ENCODE measurements at places on chromosomes 16 and 17.

DNA sequence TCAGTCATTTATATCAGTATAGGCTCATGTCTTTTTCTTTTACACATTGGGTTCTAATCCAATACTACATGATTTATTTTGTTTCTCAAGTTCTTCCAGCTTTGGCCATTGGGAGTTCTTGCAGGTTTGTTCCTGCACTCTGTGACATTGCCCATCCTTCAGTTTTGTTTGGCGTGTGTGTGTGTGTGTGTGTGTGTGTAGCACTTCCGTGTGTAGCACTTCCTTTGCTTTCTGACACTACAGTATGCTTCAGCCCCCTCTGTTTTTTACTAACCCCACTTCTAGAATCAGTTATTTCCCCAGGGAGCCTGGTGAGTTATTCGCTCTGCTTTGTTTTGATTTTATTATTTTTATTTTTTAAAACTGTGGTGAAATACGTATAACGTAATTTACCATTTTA is 75.6 kb upstream of the LGALS9 start:
- DNase-seq = no peak

- peak; percentile 98 for DNase-seq
Measured at GRCh38 chr17:58328195-58329034, at the start of gene TSPOAP1. TSPOAP1 (minus strand) TSS chr17:58328795; CDS start chr17:58327920, 875 bp downstream.

- DNase-seq = peak; percentile 47
Measured at GRCh38 chr17:8012996-8013640, 10.7 kb downstream of the GUCY2D start.

DNA sequence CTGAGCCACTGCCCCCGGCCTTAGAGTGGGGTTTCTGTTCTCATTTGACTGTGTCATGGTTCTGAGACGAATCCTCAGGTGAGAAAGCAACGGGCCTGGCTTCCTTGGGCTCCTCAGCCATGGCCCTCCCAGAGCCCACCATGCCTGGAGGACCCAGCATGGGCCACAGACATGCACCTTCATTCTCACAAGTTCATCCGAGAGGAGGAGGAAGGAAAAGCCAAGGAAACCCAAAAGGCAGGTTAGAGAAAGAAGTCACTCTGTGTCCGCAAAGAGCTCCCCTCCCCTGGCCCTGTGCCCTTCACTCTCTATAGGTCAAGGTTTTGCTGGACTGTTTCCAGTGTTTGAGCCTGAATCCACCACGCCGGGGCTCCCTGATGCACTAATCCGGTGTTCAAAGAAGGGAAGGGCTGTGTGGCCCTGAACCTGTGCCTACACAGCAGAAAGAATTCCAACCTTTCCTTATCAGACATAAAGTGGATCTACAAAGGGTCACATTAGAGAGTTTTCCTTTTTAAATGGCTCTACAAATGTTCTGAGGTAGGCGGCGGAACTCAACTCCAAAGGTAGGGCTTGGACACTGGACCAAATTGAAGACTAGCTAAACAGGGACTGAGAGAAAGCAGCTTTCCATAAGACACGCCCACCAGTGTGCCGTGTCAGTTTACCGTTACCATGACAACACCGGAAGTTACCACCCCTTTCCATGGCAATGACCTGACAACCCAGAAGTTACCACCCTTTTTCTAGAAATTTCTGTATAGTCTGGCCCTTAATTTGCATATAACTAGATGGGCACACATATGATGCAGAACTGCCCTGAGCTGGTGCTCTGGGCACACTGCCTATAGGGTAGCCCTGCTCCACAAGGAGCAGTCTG is 15.9 kb upstream of the PECAM1 start:
- DNase-seq = peak; percentile 87

DNA sequence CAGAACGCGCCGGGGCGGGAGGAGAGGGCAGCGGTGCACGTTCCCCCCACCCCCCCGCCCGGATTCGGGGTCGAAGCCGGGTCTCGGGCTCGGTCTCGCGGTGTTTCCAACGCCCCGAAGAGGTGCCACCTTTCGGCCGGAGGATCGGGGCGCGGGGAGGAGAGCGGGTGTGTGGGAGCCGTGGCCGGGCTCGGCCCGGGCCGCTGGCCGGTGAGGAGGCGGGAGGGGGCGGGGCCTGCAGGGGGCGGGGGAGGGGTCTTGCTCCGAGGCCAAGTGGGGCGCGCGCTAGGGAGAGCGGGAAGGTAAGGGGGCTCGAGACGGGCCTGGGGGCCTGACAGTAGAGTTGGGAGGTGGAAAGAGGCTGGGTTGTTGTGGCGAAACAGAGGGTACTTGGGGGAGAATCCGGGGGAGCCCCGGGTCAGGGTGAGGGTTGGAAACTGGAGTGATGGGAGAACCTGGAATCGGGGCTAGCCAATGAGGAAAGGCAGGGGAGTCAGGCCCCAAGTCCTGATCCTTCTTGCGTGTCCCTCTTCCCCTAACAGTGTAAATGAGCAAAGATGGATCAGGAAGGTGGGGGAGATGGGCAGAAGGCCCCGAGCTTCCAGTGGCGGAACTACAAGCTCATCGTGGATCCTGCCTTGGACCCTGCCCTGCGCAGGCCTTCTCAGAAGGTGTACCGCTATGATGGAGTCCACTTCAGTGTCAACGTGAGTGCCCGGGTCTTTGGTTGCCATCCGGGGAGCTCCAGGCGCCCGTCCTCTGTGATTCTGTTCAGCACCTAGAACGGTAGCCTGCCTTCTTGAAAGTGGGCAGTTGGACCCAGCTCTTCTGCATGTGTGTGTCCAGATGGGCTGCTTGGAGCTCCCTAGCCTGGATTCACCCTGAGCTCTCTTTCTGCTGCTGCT is 873 bp downstream of the SETD1A start:
- peak; percentile 80 for DNase-seq

GRCh38 chr16:50467559-50467942 is 80.6 kb upstream of the NKD1 start:
- DNase-seq = no peak

DNA sequence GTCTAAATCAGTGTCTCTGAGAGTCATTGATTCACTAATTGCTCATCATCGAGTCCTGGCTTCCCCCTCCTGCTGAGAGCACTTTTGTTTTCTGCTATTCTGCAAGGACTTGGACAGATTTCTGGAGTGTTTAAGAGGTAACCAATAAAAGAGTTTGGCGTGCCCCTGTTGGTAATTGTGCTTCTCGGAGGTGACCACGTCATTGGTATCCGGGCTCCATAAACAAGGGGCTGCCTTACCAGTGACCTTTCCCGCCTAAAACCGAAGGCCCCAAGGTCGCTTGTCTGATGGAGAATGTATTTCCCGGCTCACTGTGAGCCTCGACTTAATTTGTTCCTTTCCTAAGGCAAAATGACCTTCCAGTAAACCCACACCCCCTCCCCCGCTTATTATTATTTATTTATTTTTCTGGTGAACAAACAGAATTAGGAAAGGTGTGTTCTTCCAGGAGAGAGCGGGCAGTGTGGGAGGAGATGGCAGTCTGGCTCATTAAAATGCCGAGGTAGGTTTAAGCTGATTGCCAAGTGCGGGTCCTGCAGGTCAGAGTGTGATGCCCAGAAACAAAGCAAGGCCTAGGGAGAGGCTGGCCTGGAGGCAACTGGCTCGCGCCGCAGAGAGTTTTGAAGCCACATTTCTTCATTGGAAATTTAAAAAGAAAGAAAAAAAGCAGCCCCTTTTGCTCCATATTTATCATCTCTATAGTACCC is 30.2 kb downstream of the MSI2 start:
- no peak for DNase-seq

DNA sequence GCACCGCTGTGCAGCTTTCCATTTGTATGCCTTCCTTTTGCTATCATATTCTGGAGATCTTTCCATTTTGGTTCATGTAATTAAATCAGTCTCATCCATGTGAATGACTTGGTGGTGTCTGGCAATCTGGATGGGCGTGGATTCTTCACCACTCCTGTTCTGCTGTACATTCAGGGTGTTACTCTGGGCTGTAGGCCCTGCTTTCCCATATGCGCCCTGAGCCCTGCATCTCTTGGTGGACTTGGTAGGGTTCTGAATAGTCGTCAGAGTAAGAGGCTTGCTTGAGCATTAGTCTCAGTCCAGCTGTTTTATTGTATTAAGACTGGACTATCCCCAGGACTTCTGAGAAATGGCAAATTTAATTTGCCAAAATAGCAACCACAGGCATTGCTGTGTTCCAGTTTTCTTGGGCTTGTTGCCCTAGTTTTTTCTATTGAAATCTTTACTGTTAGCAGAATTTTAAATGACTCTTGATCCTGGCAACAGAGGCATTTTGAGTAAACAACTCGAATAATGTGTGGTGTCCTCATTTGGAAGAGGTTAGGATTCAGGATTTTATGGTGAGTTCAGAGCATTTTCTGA is 14.9 kb downstream of the BANP start:
- DNase-seq = no peak

DNA sequence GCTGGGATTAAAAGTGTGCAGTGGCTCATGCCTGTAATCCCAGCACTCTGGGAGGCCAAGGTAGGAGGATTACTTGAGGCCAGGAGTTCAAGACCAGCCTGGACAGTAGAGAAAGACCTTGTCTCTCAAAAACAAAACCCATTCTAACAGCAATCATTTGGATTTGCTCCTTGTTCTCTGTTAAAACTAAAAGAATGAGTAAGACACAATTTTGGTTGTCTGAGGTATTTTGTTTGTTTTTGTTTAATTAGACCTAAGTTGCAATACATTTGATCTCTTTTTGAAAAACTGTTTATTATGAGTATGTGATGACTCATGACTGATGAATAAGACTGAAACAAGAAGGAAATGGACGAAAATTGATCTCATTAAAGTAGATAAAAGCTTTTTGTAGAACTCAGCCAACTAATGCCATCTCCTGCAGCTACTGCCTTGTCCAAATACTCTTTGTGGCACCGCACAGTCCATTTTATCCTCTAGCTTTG is 29.0 kb downstream of the GLG1 start:
- no peak for DNase-seq

- DNase-seq = peak; percentile 59
Measured at GRCh38 chr17:3921006-3921405, 4.7 kb upstream of the P2RX1 start.

DNA sequence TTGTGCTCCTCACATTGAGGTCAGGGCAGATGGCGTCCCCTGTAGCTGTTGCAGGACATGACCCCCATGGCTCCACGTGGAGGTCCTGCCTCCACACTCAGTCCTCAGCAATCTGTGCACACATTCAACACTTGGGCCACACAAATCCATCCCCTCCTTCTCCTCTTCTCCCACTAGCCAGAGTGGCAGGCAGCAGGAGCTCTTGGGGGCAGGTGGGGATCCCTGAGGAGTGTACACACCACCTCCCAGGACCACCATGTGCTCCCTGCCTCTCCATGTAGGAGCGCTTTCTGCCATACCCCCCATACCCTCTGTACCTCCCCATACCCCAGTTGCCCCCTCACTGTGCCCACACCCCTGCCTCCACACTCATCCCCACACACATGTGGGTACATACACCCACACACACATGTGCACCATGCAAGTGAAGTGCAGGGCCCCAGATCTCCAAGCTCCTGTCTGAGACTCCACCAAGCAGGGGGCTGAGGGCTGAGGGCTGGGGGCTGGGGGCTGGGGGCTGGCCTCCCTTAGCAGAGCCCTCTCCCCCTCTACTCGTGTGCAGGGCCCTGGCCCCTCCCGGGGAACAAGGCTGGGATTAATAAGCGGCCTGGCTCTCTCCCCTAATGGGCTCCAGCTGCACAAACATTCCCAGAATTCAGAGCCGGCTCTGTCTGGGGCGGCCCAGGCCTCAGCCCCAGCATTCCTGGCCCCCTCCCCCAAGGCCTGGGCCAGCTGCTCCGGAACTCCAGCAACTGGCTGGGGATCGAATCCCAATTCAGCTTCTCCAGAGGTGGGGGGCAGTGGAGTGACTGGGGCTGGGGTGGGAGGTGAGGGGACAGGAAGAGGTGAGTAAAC is 48.2 kb upstream of the MEIOC start:
- no peak for DNase-seq

DNA sequence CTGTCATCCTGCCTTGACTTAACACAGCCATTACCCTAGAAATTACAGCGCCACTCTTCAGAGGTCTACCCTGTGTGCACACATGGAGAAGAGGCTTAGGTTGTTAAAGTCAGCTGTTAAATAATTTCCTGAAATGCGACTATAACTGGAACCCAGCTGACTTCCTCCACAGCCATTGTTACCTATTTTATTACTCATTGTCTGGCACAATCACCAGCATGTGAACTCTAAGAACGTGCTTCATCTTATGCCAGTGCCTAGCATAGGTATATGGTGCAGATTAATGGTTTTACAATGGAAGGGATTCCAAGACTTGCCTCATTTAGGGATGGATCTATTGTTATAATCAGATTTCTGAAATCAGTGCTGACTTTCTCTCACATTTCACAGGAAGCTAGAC is 11.9 kb downstream of the RDM1 start:
- no peak for DNase-seq

GRCh38 chr16:16010194-16010593 is 60.8 kb downstream of the ABCC1 start:
- DNase-seq = no peak

DNA sequence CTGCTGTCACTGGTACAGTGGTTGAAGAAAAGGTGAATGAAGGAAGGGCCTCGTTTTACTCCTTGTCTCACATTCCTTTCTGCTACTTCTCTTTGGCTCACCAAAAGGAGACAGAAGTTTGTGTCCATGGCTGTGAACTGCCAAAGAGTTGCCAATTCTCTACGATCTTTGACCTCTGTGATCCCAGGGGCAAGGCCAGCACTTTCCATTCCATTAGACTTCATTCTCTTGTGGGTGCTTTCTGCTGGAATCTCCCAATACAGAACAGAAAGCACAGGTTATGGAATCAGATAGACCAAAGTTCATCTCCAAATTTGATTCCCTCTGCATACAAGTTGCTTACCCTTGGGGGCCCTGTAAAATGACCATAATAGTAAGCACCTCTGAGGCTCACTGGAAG is 407.6 kb downstream of the MAF start:
- DNase-seq = no peak

Data from Karpas-422 (cell line).